NCI-H2227 treated with DMSO at 0.1 percent for 48 hours (cell line): ENCODE measurements at places on chromosomes 3 and 15.

GRCh38 chr3:69368129-69368741, 17.7 kb downstream of the FRMD4B start:
- no peak for DNase-seq

DNA sequence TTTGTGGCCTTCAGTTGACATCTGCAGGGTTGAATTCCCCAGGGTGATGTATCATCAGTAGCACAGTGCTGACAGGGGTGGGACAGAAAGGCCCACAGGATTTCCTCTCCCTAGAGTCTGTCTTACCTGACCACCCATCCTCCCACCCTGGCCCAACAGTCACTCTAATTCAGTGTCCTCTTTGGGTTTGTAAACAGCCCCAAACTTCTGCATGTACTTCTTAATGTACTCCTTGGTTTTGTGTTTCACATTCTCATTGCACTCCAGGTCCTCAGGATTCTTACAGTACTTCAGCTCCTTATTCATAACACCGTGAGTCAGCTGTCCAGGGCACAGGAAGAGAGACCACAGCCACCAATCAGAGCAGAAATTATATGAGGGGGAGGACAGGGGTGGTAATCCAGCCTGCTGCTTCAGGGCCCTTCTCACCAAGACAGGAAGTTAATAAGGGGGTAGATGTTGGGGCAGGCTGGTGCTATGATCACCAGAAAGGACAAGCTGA, 37.5 kb downstream of the NBEAL2 start:
- no peak for DNase-seq

DNA sequence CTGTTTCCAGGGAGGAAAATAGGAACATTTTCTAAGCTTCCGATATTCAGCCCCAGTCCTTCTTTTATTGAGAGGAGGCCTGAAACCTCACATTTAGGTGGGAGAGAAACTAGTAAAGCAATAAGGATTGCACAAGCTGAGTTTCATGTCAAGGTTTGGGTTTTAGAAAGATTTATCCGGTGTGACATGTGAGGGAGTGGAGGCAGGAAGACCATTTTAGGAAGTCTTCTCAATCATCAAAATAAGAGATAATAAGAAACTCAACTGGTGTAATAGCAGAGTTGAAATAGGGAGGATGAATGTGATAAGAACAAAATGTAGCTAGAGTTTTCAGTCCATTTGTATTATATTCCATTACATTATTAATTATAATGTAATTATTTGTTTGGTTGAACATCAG, 27.7 kb upstream of the CLDN16 start:
- DNase-seq, result no peak

- DNase-seq, result no peak
These were observed 1273.0 kb downstream of the OTOL1 start for GRCh38 chr3:162769564-162769963.
